ENCODE measurements at places on chromosomes 13 and 19.

DNA sequence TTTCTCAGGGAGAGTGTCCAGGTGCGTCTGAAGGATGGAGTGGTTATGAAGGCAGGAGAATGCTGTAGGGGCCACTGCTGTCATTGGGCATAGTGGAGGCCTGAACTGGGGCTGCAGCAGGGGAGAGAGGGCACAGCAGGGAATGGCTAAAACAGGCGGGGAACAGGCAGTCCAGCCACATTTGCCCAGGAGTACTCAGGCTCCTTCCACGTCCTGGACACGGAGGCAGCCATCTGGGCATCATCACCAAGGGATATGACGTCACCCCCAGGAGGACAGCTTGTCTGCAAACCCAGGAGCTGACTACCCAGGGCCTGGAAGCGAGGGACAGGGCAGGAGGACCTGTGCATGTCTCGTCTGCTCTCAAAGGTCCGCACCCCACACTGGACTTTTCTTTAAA is 22.2 kb downstream of the VSTM2B start:
- DNase-seq, result no peak

- no peak for DNase-seq
Measured at GRCh38 chr19:15669440-15669839, 3.4 kb upstream of the CYP4F12 start.

DNA sequence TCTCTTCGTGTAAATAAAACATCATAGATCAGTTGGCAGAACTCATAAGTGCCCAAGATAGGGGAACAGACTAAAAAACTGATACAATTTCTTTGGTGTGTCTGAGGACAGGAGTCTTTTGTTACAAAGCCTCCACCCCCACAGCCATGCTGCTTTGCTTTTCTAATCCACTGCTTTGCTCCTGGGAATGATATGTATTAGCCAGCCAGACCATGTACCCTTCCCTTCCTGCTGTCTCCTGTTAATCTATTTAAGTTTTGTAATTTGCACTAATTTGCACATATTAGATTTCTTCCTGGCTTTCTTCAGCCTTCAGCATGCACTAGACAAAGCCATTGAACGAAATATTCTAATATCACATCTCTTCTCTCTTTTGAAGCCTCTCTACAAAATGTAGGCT is 130.5 kb downstream of the MAB21L1 start:
- DNase-seq, result no peak

DNA sequence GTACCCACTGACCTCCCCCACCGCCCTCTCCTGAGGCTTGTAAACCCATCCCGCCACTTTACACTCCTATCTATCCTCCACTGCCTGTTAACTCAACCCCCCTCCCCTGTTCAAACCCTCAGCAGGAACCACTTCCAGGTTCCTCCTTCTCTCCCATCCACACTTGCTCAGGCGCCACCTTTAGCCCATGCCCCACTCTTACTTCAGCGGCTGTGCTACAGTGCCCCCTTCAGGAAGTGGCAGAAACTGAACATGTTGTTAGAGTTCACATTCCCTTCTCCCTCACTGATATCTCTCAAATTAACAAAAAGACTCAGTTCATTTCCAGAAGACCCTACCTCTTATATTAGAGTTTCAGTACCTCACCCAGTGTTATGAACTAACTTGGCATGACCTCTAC is 49.4 kb downstream of the ZNF91 start:
- DNase-seq, result no peak

DNA sequence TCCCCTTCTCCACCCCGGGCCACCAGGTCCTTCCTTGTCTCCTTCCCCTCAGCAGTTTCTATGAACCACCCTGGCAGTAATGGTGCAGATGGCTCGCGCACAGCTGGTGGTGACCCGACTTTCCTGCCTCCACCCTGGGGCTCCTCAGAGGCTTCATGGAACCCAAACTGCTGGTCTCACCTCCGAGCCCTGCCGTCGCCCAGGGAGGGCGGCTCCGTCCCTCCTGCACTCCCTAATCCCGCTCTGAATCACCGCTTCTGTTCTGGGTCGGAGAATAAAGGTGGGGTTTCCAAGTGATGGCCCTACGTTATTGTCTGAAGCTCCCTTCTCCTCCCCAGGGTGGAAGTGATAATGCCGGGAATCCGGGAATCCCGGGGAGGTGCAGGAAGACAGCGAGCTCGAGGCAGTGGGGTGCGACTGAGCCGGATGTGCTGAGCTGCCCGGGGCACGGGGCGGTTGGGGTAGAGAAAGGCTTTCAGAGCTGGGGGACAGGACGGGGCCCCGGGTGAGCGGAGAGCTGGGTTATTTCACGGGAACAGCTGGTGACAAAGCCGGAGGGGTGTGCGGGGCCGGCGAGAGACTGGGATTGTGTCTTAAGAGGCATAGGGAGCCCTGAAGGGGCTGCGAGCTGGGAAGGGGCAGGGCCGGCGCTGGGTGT is 711 bp downstream of the FUT2 start:
- no peak for DNase-seq

GRCh38 chr13:112716461-112716820 is 26.6 kb downstream of the ATP11A start:
- no peak for DNase-seq

DNA sequence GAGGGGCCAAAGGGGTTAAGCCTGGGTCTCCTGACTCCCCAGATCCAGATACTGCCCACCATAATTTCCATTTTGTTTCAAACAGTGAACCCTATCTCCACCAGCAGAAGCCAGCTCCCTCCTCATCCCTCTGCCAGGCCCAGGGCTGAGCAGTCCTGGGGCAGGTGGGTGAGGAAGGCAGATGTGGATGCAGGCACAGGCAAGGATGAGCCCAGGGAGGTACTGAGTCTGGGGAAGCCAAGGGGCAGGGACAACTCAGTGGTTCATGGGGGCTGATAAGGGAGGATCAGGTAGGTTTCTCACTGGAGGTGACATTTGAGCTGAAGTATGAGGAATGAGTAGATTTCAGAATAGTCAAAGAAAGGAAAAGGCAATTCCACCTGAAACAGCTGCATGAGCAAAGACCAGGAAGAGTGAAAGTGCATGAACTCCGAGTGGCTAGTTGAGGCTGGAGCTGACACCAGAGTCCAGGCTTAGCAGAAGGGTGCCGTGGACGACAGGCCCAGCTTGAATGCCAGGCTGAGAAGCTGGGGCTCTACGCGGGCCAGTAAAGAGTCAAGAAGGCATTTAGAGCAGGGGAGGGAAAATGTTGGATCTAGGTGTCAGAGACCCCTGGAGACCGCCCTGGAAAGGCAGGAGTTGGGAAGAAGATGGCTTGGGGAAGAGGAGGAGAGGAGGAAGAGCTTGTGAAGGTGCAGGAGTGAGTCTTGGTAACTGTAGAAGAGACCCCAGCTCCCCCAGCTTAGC is 10.3 kb downstream of the CIC start:
- no peak for DNase-seq

DNA sequence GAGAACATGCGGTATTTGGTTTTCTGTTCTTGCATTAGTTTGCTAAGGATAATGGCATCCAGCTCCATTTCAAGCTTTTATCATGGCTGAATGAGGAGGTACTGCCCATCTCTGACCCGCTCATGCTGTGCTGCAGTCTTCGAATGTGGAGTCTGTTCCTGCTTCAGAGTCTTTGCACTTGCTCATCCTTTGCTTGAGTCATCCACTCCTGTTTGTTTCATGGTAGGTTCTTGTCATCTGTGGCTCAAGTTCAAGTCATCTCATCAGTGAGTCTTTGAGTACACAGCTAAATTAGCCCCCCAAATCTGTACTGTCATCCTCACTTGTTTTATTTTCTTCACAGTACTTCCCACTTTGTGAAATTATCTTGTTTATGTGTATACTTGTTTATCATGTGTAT is 5.4 kb downstream of the UCHL3 start:
- no peak for DNase-seq

GRCh38 chr13:30338331-30338851 is 31.0 kb upstream of the KATNAL1 start:
- no peak for DNase-seq

DNA sequence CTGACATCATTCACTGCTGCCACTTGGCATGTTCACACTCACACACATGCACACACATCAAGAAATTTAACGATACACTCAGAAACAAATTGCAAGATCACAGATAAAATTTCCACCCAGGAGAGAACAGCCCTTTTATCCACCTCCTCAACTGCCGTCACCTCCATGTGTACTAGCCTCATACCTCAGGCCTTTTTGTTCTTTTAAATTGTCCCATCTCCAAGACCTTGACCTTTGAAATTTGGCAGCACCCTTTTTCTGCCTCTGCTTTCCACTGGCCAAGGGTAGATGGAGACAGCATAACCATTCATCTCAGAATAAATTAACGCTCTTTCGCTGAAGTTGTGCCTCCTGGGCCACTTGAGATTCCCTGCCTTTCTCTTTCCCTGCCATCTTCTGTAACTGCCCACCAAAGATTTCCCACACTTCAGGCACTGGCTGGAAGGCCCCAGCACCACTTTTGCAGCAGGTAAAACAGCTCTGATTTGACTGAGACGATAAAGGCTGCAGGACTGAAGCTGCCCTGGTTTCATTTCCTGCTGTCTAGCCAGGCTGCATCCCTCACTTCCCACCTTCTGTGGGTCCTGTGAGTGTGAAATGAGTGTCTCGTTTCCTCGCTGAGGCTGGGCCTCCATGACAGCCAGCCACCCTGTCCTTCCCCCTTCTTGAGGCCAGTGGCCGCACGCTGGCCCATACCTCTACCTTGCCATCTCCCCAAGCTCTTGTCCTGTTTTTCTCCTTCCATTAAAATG is 39.3 kb downstream of the MBNL2 start:
- no peak for DNase-seq

GRCh38 chr19:35272122-35272719 is 3.5 kb downstream of the USF2 start:
- no peak for DNase-seq

DNA sequence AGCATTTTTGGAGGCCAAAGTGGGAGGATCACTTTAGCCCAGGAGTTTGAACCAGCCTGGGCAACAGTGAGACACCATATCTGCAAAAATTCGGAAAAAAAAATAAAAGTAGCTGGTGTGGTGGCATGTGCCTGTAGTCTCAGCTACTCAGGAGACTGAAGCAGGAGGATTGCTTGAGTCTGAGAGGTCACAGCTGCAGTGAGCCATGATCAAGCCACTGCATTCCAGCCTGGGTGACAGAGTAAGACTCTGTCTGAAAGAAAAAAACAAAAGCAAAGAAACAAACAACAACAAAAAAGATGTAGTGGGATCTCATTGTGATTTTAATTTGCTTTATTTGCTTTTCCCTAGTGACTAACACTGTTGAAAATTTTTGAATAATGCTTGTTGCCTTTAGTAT is 394.7 kb upstream of the KLHL1 start:
- no peak for DNase-seq

DNA sequence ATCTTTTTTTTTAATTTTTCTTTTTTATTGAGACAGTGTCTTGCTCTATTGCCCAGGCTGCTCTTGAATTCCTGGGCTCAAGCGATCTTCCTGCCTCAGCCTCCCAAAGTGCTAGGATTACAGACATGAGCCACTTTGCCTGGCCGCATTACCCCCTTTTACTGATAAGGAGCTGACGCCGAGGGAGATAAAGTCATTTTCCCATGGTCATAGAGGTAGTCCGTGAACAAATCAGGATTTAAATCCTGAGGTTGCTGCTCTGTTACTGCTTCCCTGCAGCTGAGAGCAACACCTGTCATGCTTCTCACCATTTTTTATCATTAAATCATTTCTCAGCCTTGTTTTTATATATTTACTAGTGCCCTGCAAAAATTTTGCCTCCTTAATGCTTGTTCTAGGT is 7.4 kb downstream of the CYSLTR2 start:
- DNase-seq, result no peak
